ENCODE measurements at places on chromosomes 1 and 21.
A peak's percentile ranks its signal among the peaks of the same experiment; 100 is the strongest.

GRCh38 chr1:90501281-90501680 is 215.8 kb downstream of the BARHL2 start:
- DNase-seq: no peak

- DNase-seq: no peak
Observed at GRCh38 chr1:38745476-38746401, 113.8 kb downstream of the RRAGC start.

DNA sequence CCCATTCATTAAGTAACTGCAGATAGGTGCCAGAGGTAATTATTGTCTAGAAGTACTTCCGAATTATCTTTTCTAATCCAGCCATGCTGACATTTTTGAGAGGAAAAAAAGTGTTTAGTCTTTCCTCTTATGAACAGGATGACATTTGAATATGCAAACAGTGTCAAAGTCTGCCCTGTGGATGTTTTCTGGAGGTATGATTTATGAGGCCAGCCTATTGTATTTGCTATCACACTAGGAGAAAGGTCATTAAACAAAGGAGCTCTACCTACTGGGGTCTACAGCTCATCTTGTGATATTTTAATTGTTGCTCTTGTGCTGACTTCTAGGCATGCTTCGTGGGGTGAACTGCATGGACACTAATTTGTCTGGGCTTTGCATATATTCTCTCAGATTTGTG is 559.7 kb upstream of the CAMK1G start:
- DNase-seq: no peak

DNA sequence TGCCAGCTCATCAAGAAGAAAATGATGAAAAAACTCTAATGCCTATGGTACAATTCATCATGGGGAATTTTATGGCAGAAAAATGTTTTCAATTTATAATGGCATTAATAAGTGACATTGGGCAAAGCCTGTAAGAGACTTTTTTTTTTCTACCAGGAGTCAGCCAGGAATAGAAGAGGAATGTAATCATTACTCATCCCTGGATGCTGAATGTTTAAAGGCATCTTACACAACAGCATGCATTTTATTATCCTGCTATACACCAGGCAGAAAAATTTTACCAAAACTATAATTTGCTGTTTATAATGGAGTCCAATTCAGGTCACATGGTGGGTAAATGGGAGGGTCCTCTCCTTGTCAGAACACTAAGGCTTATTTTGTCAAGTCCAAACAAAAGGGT is 189.9 kb upstream of the BEND5 start:
- no peak for DNase-seq

- DNase-seq: no peak
Observed at GRCh38 chr1:166740668-166741276, 98.5 kb upstream of the POGK start.

DNA sequence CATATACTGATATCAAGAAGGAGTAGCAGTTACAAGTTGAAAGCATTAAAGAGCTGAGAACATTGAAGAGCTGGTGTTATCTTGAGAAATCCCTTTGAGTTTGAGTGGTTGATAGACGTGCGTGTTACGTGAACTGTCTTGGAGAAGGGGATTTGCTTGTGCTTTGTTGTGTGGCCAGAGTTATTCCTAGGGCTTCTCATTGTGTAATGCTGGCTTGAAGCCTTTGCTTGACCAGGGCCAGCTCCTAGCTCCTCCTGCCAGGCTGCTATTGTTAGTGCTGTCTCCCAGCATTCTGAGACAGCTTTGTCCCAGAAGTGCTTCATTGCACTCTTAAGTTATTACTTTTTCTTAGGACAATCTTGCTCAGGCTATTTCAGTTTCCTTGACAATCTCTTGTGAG is 116.2 kb upstream of the KCNK2 start:
- no peak for DNase-seq

- DNase-seq: no peak
Observed at GRCh38 chr1:51282605-51283004, 46.5 kb downstream of the RNF11 start.

DNA sequence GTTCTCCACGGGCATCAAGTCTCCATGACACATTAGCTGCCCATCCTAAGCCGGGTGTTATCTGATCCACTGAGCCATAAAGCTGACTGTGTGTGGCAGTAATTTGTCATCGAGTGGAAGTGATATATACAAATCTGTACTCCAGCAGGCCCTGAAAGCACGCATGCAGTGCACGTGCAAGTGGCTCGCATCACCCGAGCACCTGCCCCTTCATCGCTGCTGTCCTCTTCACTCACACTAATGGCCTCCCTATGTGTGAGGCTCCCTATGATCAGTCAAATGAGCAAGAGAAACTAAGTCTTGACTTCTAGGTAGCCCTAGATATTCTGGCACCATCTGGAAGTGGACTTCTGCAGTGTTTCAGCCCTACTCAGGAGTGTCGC is 248.6 kb downstream of the MATN1 start:
- no peak for DNase-seq

DNA sequence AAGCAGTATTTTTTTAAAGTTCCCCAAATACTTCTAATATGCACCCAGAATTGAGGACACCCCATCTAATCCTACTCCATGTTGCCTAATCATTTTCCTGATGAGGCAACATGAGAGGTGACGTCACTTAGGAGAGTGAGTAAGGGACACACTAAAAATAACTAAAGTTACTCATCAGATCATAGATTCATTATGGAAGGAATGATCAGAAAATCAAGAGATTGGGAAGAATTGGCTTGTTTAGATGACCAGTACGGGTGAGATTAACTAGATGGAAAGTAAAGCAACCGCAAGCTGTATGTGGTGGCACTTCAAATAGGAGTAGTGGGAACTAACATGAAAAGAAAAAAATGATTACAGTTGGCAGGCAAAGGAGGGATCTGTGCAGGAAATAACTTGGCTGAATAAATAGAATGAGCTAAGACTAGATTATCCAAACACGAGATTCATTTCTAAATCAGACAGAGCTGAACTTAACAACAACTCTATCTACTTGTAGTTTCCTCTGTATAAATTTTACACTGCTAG is 61.4 kb upstream of the CXADR start:
- DNase-seq: no peak

DNA sequence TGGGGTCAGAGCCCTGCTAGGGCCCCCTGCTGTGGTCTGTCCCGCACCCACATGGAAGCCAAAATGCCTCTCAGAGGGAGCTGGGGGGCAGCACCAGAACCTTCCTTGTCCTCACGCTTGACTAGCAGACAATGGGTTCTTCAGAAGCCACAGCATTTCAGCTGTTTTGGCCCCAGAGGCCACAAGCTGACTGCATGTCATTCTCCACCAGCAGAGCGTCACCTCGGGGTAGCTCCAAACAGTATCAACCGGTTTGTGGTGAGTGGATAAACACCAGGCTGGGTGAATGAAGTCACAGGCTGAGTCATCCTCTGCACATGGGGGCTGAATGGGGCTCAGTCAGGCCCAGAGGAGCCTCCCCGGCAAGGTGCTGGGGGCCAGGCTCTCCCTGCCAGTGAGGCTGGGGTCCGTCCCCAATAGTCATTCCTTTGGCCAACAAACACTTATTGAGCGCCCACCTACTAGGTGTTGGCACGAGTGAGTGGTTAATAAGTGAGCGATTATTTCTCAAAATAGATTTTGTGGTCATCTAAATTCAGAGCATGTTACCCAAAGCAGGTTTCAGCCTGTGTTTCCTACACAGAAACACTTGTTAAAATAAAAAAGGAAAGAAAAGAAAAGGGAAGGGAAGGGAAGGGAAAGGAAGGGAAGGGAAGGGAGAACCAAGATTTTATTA is 9.1 kb downstream of the OLIG1 start:
- no peak for DNase-seq

- no peak for DNase-seq
Observed at GRCh38 chr21:40658311-40658710, 188.6 kb downstream of the DSCAM start.

- DNase-seq: no peak
Observed at GRCh38 chr1:94050675-94051074, 70.3 kb downstream of the ABCA4 start.

DNA sequence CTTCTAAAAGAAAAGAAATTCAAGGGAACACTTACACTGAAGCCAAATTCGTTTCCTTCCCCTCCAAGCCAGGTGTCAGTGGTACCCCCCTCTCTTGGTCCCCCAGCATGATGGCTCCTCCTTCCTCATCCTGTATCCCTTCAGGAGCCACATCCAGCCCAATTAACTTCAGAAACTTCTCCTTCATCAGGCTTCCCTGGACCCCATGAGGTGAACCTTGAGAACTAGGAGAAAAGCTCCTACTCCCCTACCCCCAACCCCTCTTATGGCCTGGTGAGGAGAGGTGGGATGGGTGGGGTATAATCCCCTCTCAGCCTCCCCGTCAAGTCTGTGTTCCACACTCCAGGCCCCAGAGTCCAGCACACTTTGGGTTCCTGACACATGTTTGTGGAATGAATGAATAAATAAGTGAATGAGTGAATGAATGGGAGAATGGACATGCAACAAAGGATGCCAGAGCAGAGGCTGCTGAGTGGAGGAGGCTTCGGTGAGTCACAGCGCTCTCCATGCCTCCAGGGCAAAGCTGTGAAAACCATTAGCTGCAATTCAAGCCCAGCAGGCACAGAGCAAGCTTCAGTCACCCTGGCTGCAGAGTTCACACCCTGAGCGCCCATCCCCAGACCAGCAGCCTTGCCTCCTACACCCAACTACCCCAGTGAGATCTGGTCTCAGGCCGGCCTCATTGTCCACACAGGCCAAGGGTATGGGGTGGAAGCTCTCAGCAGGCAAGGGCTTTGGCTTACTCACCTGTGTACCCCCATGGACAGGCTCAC is 43.8 kb downstream of the BATF3 start:
- peak; percentile 67 for DNase-seq

DNA sequence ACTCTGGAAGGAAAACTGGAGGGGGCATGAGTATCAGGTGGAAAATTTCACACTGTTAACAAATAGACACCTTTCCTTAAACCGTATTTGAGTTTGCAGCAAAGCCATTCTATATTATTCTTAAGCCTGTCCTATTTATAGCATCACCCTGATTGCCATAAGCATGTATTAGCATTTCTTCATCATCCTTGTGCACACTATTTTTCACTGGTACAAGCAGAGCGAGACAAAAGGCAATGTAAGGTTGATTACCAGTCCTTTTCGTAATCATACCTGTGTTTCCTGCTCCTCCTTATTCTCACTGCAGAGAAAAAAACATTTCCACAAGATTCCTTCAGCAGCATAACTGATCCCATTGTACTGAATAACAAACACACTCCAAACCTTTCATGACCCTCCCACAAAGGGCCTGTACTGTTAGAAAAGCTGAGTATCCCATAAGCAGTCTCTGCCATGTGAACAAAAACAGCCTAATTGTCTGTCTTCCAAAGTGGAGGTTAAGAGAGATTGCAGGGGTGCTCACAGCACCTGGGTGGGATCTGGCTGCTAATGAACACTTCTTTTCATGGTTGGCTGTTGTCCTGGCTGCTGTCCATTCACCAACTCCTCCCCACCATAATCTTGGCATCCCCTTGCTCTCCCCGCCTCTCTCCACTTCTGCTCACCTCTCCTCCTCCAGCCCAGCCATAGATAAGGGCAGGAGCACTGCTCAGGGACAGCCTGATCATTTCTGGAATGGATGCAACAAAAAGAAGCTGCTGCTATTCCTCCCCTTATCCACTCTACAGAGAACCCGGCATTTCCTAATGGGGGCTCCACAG is 30.4 kb downstream of the VTCN1 start:
- DNase-seq: no peak

Data from H9 (cell line).